ENCODE measurements at places on chromosomes 4 and X.

DNA sequence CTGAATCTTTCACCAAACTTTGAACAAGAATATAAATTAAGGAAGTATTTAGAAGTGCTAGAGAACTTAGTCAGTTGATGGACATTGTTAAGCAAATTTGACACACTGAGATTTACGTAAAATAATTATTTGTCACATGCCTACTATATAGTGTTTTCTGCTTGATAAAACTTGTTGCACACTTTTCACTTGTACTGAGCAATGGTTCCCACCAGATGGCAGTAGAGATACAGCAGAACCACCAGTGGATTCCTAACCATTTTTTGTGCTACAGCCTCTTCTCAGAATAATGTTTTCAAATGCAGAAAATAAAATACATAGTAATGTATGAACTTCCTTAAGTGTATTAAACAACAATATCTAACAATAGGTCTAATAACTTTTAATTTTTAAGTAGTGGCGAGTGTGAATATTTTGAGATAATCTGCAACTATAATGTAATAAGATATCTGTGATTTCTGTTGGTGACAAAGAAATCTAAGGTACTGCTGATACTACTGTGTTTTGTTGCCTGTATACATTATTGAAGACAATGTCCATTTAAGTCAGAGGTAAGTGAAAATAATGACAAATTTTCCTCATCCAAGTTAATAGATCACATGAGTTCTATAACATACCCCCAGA lies 81.2 kb downstream of the APOOL start:
- DNase-seq = no peak

DNA sequence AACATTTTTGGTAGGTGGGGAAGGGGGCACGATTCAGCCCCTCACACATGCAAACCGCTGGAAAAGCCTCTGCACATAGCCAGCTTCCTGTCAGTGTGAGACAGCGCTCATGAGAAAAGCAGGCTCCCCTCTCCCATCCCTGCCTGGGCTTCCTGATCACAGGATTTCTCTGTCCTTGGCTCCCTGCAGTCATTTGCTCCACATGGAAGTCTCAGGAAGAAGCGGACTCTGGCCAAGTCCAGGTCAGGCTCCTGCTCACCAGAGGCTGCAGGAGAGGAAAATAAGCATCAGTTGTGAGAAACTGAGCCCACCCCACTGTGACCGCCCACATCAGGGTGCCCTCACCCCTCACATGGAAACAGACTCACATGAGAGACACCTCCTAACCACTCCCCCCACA lies 664.3 kb upstream of the TENM3 start:
- DNase-seq = no peak

DNA sequence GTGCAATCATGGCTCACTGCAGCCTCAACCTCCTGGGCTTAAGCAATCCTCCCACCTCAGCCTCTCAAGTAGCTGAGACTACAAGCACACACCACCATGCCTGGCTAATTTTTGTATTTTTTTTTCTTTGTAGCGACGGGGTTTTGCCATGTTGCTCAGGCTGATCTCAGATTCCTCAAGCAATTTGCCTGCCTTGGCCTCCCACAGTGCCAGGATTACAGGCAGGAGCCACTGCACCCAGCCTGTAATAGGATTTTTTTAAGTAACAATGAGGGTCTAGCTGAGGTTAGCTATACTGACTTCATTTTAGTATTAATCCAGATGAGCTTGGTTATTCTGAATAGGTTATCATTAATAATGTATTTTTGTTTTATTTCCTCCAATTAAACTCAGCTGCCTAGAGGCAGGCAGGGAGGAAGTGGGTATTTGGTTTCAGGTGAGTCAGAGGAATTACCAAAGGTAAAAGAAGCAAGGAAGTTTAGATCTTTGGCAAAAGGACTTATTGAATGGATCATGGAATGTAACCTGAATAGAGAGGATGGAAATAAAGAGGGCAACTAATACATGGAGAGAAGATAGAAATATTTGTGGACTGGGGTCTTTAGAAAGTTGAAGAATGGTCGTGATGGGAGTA lies 1023.3 kb upstream of the TENM3 start:
- no peak for DNase-seq

- DNase-seq = no peak
Observed at GRCh38 chr4:168279556-168279955, 39.0 kb downstream of the DDX60 start.

GRCh38 chr4:11894221-11894620 lies 465.5 kb upstream of the HS3ST1 start:
- DNase-seq = no peak

DNA sequence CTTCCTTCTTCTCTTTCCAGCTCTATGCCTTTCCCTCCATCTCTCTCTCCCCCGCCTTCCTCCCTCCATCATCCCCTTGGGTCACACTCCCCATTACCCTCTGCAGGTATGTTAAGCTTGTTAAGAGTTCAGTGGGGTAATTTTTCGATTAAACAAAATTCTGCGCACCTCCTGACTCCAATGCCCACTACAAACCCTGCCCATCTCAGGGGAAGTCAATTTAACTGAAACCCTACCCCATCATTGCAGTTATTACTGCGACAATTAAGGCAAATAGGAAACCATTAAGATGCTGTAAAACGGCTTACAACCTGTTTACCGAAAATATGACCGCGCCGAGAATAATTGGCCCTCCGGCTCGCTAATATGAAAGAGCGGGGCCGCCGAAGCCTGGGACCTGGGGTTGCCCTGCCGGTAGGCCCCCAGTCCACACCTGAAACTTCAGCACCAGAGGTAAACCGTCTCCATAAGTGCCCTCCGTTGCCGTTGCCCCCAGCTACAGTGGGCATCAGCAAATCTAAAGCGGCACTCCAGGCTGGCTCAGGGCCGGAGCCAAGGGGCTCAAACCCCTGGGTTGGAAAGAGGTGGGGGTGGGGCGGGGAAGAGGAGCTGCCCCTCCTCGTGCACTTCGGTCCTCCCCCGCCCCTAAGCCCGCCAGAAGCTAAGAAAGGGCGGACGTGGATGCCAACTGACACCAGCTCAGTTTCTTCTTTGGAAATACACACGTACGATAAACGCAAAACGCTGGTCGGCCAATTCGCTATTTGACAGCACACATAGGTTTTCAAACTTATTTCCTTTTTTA lies 4.8 kb downstream of the ARX start:
- no peak for DNase-seq

- DNase-seq = no peak
Observed at GRCh38 chr4:168487282-168488035, 7.2 kb upstream of the DDX60L start.

DNA sequence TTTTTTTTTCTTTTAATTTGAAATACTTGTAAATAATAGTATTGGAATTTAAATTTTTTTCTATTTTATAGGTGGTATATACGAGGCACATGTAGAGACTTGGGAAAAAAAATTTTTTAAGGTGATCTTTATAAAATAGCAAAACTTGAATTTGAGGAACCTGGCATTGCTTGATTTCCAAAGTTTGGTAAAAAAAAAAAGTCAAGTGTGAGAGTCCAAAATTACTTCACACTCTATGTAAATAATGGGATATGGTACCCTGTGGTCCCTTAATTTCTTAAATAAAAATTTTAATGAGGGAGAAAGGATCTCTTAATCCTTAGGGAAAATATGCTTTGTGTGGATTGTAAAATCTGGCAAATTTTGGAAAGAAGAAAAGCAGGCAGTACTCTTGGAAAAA lies 19.0 kb downstream of the SPRY1 start:
- no peak for DNase-seq

GRCh38 chr4:89463341-89463740 lies 155.7 kb upstream of the GPRIN3 start:
- no peak for DNase-seq

DNA sequence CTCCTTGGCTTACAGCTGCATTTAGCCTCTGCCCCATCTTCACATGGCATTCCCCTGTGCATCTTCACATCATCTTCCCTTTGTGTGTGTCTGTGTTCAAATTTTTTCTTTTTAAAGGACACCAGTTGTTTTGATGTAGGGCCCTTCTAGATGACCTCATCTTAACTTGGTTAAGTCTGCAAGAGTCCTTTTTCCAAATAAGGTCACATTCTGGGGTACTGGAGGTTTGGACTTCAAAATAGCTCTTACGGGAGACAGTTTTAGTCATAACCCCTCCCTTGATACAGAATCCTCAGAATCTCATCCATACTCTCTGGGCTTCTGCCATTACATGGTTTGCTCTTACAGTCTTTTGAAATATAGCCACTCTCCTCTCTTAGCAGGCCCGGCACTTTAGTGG lies 231.5 kb upstream of the ATP6AP2 start:
- no peak for DNase-seq

GRCh38 chr4:164880489-164881262 lies 3.7 kb downstream of the APELA start:
- no peak for DNase-seq

GRCh38 chrX:129534816-129535578 lies 5.1 kb upstream of the OCRL start:
- no peak for DNase-seq

DNA sequence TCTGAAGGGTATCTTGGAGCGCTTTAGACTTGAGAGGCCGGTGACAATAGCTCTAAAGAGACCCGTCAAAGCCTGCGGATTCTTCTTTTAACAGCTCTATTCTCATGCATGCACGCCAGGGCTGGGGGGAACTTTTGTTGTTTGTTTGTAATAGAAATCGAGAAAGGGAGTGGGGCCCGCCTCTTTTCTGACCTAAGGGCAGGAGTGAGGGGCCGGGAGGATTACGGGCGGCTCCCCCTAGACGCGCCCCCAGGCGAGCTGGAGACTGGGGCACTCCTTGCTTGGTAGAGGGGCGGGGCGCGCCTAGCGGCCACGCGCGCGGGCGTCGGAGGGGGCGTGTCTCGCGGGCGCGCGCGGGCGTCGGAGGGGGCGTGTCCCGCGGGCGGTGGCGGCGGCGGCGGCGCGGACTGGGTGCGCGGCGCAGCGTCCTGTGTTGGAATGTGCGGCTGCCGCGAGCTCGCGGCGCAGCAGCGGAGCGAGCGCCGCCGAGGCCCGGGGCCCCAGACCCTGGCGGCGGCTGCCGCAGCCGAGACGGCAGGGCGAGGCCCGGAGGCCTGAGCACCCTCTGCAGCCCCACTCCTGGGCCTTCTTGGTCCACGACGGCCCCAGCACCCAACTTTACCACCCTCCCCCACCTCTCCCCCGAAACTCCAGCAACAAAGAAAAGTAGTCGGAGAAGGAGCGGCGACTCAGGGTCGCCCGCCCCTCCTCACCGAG lies at the start of gene REST:
Gene REST, plus strand, starts transcription at position 412 of the 717 bp plus-strand sequence. CDS start 2,739 bp downstream, outside the sequence.
- DNase-seq = peak; percentile 78

DNA sequence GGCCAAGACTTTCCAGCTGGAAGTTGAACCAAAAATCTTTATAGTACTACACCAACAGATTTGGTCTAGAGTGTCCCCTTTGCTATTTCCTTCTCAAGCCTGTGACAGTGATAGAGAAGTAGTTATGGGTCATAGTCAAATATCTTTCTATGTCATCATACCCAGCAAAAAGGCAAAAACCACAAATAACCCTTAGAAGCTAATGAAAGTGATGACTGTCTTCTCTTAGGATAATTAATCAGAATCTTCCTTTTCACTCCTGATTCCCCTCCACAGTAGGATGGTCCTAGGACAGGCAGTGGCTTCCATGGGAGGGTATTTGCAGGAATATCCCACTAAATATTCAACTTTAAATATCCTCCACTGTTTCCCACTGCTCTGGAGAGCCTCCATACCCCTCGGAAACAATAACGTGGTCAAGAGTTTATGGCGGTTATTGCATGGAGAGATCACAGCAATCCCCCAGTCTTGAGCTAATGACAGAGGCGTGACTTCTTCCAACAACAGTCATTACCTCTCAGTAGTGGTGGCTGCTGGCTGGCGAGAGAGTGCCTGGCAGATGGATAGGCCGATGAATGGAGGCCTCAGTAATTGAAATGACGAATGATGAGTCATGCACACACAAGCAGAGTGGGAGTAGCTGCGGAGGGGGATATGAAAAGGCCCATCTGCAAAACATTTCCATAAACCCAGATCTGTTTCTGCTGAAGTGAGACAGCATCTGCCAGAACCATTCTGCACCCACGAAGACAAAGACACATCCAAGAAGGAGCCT lies 154.9 kb downstream of the STK32B start:
- no peak for DNase-seq

DNA sequence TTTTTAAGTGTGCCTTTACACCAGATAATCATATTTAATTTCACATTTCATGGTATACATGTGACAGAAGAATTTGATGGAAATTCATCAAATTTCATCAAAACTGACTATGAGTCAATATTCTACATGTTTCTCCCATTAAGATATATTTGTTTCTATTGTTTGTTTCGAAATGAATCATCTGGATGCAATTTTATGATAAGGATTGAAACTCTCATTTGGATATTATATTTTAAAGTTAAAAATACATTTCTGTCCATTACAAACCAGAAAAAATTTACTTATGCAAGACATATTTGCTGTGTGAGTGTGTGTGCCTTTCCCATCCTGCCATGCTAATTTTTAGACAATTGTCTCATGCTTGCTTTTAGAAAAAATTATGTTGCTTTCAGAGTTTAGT lies 52.2 kb downstream of the SULT1B1 start:
- DNase-seq = no peak

DNA sequence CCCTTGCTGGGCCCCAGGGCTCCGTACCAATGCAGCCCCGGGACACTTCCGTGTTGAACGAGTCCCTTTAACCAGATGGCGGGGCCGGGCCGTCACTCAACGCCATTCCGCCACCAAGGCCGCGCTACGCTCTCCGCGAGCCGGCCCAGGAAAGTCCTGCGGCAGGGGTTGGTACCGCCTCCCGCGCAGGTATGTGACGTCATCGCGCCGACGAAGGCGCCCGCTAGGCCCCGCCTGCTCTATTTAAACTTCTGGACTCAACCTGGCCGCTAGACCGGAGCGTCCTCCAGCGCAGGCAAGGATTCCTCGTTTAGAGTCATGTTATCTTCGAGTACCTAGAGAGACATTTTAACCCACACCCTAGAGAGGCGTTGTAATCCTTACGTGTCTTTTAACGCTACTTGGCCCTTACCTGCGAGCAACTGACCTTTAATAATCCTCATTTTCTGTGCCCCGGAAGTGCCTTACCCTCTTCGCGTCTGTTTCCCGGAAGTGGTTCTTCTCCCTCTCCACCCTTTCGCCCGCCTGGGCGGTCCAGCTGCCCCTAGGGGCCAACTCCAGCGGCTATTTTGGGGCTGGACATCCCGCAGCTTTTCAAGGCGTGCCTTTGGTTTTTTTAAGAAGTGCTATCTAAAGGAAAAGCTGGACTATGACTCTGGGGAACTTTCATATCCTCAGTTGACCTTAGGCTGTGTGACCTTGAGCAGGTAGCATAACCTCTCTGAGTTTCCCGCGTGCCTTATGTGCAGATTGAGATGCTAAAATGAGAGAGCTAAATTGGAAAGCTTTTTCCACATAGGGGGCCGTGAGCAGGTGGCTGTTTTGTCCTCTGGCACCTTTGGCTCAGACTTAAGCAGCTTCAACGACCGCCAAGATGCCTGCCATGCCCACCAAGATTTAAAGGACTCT lies at the start of gene PNPLA4:
Gene PNPLA4, minus strand, starts transcription at position 155 of the 909 bp plus-strand sequence. CDS start 1,294 bp downstream, outside the sequence.
- peak; percentile 89 for DNase-seq

GRCh38 chr4:23232987-23233386 lies 540.2 kb downstream of the GBA3 start:
- DNase-seq = no peak

All from ureter (tissue), 1 donor.